ENCODE measurements at places on chromosomes 2 and 18. TPM values are rescaled to one million over a fixed set of nuclear protein-coding genes. Genes with fewer than 3 reads are reported as not detected.

The TUBA4B gene
- not detected for total RNA-seq

The AGXT gene
- total RNA-seq: not detected

The PARD3B gene
- total RNA-seq: 4.3 TPM

The ABCG5 gene
- not detected for total RNA-seq

The C2orf76 gene
- total RNA-seq: 8.0 TPM

The CD207 gene
- total RNA-seq: not detected

The MPV17 gene
- 42.7 TPM for total RNA-seq

The NTSR2 gene
- total RNA-seq: not detected

The HNMT gene
- total RNA-seq: 2.5 TPM

The SCYGR4 gene
- not detected for total RNA-seq

The TTL gene
- total RNA-seq: 21.6 TPM

The TMEM200C gene
- total RNA-seq: 0.12 TPM

Data from esophagus mucosa (tissue), 1 donor.